ENCODE measurements at places on chromosomes 4 and X. TPM values are rescaled to one million over a fixed set of nuclear protein-coding genes. Genes with fewer than 3 reads are reported as not detected.

The HPSE gene
- 6.9 TPM for total RNA-seq

The EGFL6 gene
- total RNA-seq, result not detected

The TEX13D gene
- not detected for total RNA-seq

The GC gene
- not detected for total RNA-seq

The BEND2 gene
- total RNA-seq, result not detected

The STATH gene
- not detected for total RNA-seq

The PDGFC gene
- total RNA-seq, result 6.1 TPM

The PAK3 gene
- 0.38 TPM for total RNA-seq

- DNase-seq, result no peak
These were observed 1009.8 kb downstream of the ADGRL3 start for GRCh38 chr4:62209757-62210485.

GRCh38 chr4:37732526-37733186 is 46.5 kb upstream of the RELL1 start:
- no peak for DNase-seq

DNA sequence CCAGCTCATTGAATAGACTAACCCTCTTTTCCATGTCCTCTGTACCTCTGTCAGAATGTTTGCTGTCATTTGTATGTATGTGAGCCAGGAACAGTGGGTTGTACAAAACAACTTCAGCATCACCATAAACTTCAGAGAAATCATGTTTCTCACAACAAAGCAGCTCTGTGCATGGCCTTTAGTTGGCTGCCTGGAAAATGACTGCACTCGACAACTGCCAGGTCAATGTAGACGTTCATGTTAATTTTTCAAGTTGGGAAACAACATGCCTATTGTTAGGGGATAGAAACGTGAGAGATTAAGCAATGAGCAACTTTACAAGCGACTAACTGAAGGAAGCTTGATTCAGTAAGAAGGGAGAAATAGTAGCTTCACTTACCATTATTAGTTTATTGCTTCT is 17.9 kb upstream of the CXCL11 start:
- no peak for DNase-seq

DNA sequence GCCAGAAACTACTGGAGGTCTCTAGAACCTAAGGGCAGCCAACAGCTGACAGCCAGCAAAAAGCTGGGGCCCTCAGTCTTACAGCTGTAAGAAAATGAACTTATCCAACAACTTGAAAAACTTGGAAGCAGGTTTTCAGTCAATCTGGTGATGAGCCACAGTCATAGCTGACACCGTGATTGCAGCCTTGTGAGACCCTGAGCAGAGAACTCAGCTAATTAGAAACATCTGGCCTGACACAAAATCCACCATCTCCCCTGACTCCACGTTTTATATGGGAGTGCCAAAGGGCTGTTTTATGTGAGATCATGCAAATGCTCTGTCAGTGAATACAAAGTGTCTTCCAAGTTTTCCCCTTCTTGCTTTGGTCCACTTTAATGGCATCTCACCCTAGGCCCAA is 198.8 kb upstream of the DCAF8L1 start:
- DNase-seq, result no peak

DNA sequence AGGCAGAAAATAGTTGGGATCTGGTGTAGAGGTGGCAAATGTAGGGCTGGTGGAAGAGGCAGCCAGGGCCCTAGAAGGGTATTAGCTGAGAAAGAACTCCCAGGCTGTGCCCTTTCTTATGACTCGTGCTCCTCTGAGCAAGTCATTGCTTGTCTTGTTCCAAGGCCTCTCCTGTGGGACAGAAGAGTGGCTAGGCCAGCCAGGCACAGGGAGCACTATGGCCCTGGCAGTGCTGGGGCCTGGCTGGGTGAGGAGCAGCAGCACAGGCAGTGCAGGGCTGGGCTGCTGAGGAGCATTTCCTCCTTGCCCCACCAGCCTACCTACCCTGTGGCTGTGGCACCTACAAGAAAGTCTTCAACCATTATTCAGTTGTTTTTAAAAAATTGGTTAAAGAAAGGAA is 298.5 kb upstream of the NR3C2 start:
- no peak for DNase-seq

DNA sequence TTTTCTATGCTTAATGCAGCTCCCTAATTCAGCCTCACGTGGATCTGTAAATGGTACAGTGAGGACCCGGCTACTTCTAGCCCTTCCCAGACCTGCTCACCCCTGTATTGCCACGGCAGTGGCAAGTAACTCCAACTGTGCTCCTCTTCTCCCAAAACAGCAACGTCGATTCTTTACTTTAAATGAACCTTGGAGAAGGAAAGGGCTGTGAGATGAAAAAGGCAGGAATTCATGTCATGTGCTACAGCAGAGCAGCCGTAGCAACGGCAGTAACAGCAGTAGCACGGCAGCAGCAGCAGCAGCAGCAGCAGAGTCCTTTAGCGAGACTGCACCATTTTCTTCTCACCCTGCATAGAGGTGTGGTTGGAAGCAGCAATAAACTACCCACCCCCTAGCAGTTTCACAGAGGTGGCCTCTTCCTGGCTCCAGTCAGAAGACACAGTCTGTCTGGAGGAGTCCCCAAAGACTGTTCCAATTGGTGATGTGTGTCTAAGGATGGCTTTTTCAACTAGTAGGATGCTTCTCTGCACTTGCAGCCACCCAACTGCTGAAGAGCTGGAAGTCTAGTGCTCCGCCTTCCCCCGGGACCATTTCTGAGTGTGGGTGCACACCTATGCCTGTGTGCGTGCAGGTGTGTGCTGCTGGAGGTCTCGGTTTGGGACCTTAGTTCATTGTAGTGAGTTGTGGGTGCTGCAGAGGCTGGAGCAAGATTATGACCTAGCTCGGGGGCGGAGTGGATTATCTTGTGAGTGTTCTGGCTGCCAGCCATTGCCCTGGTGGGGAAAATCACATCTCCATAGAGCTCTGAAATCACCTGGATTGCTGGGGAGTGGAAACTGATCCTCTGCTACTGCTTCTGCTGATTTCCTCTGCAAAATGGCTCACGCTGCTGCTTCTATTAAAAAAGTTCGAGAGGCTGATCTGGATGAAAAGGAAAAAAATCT is 67.2 kb downstream of the ANK2 start:
- DNase-seq, result no peak

GRCh38 chr4:130395871-130396270 is 1299.9 kb downstream of the C4orf33 start:
- no peak for DNase-seq

- DNase-seq, result no peak
These were observed 19.5 kb upstream of the CNKSR2 start for GRCh38 chrX:21354725-21355124.

- peak; percentile 29 for DNase-seq
These were observed 17.9 kb upstream of the PDE5A start for GRCh38 chr4:119646347-119647071.

GRCh38 chr4:140659943-140660700 is 91.4 kb upstream of the UCP1 start:
- no peak for DNase-seq

DNA sequence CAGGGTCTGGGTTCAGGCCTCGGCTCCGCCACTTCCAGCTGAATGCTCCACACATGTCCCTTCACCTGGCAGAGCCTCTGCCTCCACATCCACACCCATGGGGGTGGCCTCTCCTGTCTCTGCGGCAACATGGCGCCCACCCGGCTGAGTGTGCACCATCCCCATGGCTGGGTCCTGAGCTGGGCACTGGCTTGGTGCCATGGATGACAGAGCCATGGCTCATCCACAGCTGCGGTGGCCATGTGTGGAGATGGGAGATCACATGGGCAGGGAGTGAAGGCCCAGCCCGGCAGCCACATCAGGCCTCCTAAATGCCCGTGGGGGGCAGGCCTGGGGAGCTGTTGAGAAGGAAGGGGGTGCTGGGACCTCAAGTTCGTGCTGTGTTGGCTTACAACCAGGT is 213.7 kb downstream of the AFAP1 start:
- DNase-seq, result no peak

DNA sequence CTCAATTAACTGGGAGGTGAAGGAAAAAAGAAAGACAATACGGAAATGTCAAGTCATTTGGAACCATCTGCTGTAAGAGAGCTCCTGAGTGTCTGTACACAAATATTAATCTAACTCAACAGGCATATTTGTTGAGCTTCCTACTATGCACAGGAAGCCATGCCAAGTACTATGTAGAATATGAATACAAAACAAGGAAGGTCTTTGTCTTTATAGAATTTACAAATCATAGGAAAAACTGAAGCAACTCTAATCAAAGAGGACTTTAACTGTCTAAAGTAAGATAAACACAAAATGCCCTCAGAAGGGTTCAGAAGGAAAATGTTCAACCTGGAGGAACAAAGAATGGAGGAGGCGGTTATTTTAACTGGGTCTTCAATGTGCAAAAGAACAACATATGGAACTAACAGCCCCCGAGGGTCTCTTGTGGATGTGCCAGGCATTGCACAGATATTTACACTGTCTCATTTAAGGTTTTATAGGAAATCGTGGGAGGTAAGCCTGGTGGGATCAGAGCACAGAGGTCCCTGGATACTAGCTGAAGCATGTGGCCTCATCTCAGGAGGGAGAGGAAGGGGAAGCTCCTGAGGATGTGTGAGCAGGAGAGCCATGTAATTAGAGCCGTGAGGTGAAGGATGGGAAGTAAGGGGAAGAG is 5.8 kb downstream of the FAM114A1 start:
- DNase-seq, result no peak

- DNase-seq, result no peak
These were observed 2361.9 kb downstream of the ARAP2 start for GRCh38 chr4:33882246-33882990.

All from mucosa of descending colon (tissue), 3 donors.